Kidney tubule cell (primary cell): ENCODE measurements at places on chromosomes 12 and 14.
A peak's percentile ranks its signal among the peaks of the same experiment; 100 is the strongest.

DNA sequence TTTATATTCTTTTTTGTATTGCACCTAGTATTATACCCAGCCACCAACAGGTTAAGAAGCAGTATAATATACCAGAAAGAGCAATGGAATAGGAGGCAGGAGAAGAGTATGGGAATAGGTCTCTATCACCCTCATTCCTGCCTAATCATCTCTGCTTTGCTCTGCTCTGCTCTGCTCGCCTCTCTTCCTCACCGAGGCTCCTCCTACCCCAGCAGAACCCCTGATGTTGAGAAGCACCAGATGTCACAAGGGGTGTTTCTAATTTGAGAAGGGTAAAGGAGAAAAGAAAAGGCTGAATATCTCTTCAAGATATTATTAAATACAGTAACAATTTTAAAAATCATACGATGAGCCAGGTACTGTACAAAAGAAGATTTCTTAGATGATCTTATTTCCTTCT lies 89.0 kb downstream of the STON2 start:
- no peak for DNase-seq

- peak; percentile 41 for DNase-seq
These were observed 92.9 kb downstream of the KSR2 start for GRCh38 chr12:117875744-117876435.

DNA sequence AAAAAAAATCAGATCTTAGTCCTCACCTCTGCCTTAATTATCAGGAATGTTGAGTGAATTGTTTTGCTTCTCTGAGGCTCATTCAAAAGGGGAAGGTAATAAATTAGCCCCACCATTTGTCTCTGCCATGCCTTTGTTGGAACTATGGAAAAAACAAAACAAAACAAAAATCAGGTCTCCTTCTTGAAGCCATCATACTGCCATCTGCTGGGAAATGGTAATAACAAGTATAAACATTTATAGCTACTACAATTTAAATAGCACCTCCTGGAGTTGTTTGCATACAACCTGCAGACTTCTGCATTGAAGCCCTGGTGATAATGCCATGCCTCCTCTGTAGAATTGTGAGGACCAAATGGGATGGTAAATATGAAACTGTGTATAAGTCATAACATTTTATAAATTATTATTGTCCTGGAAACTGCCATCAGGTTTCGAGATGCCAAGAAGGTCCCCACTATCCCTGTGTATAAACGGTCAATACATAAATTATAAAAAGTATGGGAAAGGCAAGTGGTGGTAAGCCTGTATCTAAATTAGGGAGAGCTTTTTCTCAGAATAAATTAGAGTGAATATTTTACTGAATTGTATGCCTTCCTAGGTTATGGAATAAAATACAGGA lies 87.2 kb upstream of the FGD4 start:
- peak; percentile 78 for DNase-seq

DNA sequence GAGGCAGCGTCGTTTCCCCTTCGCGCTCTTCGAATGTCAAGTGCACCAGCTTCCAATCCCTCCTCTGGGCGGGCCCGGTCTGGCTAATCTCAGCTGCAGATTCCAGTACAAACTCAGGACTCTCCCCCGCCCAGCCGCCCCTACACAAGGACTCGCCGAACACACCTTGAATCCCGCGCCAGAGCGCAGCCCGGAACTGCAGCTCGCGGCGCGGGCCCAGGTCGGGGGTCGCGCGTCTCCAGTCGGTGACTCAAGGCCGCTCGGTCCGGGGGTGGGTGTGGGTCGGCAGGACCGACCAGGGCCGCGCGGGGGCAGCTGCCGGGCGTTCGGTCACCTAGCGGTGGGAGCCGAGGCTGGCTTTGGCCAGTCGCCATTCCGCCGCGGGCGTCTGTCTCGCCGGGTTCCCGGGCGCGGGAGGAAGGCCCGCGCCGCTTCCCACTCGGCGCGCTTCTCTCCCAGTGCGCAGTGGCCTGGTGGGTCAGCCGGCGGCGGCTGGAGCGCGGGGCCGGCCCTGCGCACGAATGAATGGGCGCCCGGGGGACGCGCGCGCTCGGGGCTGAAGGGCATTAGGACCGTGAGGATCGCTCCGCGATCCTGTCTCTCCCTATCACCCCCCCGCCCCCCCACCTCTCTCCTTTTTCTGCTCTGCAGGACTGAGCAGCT lies at the start of gene GALNT16:
GALNT16 (plus strand) TSS at position 632 of the 663 bp plus-strand sequence. CDS start 133 bp downstream, outside the sequence.
- peak; percentile 26 for DNase-seq

- DNase-seq: peak; percentile 23
These were observed 87.0 kb downstream of the ERC1 start for GRCh38 chr12:1078002-1078401.

- DNase-seq: no peak
These were observed 207.0 kb upstream of the C14orf180 start for GRCh38 chr14:104372390-104373054.

GRCh38 chr14:92380131-92380530 lies 57.2 kb downstream of the SLC24A4 start:
- no peak for DNase-seq

GRCh38 chr12:13173012-13173932 lies 23.3 kb upstream of the EMP1 start:
- DNase-seq: peak; percentile 96

DNA sequence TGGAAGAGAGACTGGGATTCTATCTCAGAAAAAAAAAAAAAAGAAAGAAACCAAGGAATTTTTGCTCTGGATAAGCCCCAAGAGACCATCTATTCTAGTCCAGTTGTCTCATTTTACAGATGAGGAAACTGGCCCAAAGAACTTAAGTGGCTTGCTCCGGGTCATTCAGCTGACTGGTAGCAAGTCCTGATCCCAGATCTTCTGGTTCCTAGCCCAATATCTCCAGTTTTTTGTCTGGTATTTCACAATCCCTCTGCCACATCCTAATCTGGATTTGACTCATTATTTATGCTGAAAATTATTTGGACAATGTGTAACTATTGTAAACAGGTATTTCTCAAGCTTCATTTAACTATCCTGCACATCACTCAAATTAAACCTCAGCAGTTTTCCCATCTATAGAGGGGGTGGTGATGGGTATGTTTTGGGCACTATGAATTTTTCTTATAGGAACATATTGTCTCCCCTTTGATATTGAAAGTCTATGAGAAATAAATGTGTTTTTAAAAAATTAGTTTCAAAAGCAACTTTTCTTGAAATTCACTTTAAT lies 43.4 kb downstream of the PPP2R5E start:
- DNase-seq: no peak

DNA sequence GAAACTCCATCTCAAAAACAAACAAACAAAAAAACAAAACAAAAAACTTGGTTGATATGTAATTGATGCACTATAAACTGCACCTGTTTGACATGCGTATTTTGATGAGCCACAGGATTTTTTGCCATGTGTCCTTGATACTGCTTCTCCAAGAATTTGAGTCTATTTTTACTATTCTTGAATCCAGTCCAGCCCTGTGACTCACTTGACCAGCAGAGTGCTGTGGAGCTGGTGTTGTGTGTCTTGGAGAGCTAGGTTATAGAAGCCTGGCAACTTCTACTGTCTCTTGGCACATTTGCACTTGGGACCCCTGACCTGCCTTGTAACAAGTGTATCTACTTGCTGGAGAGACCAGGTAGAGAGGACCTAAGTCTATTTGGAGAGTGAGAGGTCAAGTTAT lies 52.0 kb downstream of the KLRG1 start:
- peak; percentile 10 for DNase-seq

GRCh38 chr12:3732901-3733300 lies 20.0 kb downstream of the CRACR2A start:
- DNase-seq: no peak

DNA sequence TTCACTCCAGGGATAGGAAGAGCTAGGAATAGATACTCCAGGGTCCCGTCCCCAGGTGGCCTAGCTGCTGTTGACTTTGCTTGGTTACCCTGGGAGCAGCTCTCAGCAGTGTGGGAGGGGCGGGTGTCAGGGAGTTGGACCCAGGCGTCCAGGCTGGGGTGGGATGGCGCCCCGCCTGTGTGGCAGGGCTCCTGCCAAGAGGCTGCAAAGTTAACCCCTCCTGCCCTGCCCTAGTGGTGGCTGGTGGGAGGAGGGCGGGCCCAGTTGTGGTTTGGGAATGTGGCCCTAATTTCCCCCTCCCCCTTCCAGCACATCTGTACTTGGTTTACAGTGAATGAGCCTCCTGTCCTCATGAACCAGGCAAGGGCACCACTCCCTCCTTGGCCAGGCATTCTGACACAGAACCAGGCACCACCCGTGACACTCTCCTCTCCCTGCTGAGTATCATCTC lies 1.7 kb upstream of the RARG start:
- DNase-seq: no peak

GRCh38 chr12:97936165-97936564 lies 473.6 kb downstream of the RMST start:
- no peak for DNase-seq

DNA sequence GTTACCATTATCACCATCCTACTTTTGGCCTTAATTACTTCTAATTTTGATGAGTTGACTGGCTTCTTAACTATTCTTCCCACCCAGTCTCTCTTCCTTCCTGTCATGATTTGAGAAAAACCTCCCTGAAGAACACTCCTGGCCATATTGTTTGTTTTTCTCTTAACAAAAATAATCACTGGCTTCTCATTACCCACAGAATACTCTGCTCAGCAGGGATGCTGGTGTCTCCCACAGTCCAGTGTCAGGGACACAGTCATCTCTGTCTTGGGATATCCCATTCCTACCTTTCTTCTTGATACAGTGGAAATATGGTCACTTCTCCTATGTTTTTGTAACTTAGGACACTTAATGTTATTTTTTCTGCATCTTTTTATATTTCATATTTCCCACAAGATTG lies 103.7 kb downstream of the SRGAP1 start:
- no peak for DNase-seq
